Gastrocnemius medialis (tissue), 4 donors: ENCODE measurements at places on chromosomes 1 and 21. TPM values are rescaled to one million over a fixed set of nuclear protein-coding genes. Genes with fewer than 3 reads are reported as not detected.

CFHR5 gene
- not detected for total RNA-seq

- H3K27me3 ChIP-seq, result no peaks in the 10 kb centered on the region
- no peak overlapping the region for H3K4me3 ChIP-seq
- no peaks in the 10 kb centered on the region for H3K4me1 ChIP-seq
- H3K27ac ChIP-seq, result no peak overlapping the region
- no peak for DNase-seq
- H3K36me3 ChIP-seq, result no peaks in the 10 kb centered on the region
Measured at GRCh38 chr1:70714149-70714548, 303.1 kb downstream of the CTH start.

ASCL5 gene
- not detected for total RNA-seq

DNA sequence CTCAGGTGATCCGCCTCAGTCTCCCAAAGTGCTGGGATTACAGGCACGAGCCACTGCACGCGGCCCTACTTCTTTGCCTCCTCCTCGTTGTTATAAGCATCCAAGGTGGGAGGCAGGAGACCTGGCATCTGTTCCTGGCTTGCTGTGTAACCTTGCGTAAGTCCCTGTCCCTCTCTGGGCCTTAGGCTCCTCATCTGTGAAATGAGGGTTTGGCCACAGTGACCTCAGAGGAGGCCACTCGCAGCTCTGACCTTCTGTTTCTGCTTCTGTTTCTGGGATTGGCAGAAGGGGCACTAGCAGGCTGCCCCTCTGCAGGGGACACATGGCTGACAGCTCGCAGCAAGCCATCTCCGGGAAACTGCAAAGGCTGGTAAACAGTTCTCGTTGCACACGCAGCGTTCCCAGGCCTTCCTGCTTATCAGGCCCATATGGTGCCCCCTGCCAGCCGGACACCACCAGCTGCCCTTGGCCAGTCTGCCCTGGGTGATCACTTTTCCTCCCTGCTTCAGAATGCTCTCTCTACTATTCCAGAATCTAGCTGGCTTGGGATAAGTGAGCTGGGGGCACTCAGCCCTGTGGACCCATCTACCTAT lies 2.6 kb upstream of the LDLRAP1 start:
- no peaks in the 10 kb centered on the region for H3K36me3 ChIP-seq
- H3K4me1 ChIP-seq, result peaks cover 15% of the 10 kb centered on the region
- no peak for DNase-seq
- no peaks in the 10 kb centered on the region for H3K27me3 ChIP-seq
- no peak overlapping the region for H3K27ac ChIP-seq
- no peak overlapping the region for H3K4me3 ChIP-seq

S100A7A gene
- total RNA-seq, result not detected

USH2A gene
- 0.02 TPM for total RNA-seq

DNA sequence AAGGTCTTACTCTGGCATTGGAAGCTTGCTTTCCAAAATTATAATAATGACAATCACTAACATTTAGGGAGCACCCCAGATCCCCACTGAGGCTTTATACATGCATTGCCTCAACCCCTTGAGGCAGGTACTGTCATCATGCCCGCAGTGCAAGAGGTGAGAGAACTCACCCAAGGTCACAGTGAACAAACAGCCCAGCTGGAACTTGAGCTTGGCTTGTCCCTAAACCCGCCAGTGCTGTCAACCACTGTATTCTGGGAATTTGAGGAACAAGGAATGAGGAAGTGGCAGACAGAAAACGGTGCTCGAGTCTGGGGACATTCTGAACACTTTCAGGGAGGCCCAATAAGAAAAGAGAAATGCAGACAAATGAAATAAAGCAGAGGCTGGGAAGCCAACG lies 34.6 kb upstream of the TLR5 start:
- H3K36me3 ChIP-seq, result no peaks in the 10 kb centered on the region
- H3K27ac ChIP-seq, result no peak overlapping the region
- no peaks in the 10 kb centered on the region for H3K27me3 ChIP-seq
- H3K4me1 ChIP-seq, result no peaks in the 10 kb centered on the region
- H3K4me3 ChIP-seq, result no peak overlapping the region
- peak; percentile 43 for DNase-seq
